ENCODE measurements at places on chromosomes 3 and 15.
A peak's percentile ranks its signal among the peaks of the same experiment; 100 is the strongest.

- DNase-seq, result no peak
These were observed 33.4 kb downstream of the SH3BP5 start for GRCh38 chr3:15299036-15299435.

GRCh38 chr15:63497642-63498467 lies 6.5 kb upstream of the USP3 start:
- DNase-seq, result no peak

DNA sequence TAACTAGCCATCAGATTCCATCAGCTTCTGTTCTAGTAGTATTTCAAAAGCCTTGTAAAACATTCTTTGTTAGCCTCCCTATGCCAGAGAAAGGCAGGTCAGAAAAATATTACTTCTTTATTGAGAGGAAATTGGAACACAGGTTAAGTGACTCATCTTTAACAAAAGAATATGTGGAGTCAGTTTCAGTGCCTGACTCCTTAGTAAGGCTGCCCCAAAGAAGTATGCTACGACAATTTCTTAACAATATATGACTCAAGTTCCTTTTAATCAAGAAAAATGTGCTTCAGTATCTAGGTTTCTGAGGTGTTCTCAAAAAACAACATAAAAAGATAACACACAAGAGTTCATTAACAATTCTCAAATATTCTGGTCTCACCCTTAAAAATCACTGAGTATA lies 139.2 kb downstream of the VPS13C start:
- DNase-seq, result no peak

DNA sequence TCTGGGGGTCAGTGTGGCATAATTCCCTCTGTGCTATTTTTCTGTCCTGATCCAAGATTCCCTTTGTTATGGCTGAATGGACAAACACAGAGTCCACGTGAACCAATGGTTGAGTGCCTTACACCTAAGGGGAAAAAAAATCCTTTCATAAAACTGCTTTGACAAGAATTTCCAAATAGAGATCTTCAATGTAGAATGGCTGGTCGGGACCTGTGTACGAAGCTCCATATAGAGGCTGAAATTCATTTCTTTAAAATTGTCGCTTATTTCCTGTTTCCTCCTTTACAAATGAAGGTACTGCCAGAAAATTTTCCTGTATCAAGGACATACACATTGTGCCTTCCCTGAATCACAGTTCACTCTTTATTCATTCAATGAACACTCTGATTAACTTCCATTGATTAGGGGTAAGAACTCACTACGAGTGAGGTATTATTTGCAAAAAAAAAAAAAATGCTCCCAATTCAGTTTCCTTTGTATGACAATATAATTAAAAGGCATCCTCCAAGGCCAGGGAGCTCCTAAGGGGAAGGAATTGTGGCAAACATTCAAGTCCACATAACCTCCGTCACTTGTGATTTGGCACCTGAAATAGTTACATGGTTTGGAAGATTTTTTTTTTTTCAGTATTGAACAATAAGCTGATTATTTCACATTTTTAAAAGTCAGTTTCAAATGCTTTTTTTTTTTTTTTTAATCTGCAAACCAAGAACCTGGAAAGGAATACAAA lies 293.8 kb downstream of the MEX3B start:
- no peak for DNase-seq

DNA sequence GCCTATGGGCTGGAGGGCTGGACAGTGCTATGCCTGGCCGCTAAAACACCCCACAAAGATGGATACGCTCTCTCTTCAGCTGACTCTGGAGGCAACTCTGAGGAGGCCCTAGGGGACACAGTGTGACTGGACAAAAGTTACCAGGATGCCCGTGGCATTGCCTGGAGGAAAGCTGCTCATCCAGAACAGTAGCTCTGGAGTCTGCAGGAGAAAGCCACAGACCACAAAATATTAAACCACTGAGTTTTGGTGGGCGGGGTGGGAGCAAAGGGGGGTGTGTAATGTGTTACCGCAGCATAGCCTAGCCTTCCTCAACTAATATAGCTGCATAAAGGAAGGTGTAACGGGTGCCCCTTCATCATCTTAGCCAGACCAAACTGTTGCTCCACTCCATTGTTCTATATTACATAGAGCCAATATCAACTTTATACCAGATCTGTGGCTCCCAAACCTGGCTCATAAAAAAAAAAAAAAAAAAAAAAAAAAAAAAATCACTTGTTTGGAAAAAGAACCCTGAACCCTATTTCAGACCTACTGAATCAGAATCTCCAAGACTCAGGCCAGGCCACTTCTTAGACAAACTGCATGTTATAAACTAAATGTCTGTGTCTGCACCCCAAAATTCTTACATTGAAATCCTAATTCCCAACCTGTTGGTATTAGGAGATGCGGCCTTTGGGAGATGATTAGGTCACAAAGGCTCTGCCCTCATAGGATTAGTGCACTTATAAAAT lies 132.6 kb downstream of the TNIK start:
- DNase-seq, result no peak

DNA sequence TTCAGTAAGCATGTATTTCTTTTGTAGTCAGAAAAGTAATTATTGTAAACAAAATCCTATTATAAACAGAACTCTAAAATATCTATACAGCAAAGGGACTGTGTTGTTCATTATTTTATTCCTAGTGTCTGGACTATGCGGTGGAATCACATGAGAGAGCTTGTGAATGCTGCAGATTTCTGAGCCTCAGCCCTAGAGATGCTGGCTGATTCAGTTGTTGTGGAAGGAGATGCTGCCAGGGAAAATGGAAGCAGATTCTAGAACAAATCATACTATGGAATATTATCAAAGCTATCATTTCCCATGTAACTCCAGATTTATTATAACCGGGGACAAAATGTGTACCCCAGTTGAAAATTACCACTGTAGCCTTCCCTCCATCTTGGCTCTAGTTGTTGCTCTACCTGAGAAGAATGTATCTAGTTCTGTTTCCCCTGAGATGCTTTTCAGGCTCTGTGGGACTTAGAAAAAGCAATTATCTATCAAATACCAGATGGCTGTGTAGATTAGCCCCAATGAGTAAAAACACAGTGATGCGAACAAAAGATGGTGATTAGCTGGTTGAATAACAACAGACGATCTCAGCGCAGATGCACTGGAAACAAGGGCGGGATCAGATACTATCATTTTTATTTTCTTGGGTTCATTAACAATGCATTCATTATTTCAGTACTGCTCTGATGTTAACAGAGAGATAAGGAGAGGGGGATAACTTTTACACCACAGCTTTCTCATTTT lies 131.3 kb downstream of the TMEM108 start:
- DNase-seq, result no peak

DNA sequence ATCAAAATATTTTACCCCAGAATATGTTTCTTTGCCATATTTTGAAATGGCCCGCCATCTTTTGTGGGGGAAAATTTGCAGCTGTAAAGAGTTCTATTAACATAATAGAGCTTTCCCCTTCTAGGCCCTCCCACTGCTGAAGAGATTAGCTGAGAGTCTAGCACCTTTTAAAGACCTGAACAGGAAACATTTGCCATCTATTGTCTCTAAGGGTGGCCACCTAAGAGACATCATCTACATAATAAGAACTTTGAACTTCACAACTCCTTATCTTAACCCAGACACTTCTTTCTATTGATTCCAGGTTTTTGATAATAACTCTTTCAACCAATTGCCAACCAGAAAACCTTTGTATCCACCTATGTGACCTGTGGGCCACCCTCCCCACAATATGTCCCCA lies 54.7 kb upstream of the TRPM1 start:
- DNase-seq, result no peak

DNA sequence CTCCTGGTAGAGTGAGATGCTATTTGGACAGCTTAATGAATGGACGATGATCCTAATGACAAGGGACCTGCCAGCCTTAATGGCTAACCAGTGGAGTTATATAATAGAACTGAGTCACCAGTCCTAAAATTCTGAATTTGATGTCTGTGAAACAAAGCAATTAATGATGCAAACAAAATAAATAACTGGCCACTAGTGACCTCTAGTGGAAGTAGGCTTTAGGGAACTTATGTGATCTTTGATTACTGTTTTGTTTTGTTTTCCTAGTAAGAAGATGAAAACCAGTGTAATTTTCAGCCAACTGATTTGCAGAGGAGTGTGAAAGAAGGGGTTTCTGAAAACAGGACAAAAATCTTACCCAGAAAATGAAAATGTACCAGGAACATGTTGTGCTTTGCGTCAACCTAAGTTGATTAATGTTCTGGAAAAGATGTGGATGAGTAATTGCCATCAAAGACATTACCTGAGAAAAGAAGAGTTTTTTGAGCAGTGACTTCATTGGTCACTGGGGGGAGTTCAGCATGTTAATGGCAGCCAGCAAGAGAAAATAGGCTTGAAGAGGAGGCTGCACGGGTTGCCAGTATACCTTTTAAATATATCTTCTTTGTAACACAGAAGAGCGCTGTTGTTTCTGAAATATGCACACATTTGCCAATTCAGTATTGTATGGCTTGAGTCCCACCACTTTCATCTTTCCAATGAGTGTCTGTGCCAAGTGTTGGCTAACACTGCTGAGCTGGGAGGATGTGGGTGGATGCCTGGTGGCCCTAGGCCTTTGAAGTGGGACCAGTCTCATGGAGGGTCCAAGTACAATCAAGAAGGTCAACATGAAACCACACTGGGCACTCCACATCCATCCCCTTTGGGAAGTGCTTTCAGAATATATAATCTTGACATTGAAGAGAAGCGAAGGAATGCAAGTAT lies 9.3 kb downstream of the VEPH1 start:
- no peak for DNase-seq

DNA sequence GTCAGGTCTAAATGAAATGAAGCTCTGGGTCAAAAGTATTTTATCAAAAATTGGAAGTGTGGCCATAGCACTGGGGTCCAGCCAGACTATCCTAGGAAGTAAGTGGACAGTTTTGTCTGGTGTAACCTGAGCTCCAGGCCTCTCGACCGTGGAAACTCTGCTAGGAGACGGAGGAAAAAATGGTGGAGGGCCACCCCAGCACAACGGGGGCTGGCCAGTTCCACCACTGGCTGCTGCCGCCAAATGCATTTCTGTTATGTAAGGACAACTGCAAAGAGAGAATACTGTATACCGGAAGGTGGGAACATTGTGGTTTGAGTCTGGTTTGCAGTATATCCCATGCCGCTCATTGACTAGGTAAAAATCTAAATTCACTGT lies 235.7 kb downstream of the GREM1 start:
- peak; percentile 22 for DNase-seq

GRCh38 chr3:142898346-142899213 lies 9.7 kb upstream of the PCOLCE2 start:
- DNase-seq, result no peak

DNA sequence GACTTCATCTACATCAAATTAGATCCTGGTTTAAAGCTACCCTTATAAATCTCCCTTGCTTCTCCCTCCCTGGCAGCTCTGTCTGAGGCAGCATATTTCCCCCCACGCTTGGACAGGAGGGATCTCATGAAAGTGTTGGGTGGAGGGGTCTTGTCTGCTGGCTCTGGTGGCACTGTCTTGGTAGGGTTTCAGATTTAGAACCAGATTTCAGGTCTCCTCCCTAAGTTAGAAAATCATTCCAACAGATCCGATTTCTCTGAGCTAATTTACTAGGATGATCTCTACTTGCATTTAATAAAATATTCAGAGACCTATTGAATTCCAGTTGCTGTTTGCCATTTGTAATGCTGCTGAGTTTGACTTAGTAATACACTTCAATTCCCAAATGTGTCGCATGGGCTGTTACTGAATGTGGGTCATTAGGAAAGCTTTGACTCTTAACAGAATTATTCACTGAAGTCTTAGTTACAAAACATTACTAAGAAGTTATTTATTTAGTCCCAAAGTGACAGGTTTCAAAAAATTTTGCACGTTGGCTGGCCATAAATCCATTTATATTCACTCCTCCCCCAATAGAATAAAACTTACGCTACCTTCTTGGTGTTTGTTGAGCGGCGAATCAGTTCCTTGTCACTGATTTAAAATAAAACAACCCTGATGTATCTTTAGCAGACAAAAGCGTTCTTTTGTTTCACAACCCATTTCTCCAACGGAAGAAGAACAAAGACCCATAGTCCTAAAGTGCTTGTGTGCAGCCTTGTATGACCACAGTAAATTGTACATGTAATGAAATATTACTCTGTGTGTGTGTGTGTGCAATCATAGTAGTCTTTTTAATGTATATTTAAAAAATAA lies 84.5 kb downstream of the TRAK1 start:
- DNase-seq, result no peak

DNA sequence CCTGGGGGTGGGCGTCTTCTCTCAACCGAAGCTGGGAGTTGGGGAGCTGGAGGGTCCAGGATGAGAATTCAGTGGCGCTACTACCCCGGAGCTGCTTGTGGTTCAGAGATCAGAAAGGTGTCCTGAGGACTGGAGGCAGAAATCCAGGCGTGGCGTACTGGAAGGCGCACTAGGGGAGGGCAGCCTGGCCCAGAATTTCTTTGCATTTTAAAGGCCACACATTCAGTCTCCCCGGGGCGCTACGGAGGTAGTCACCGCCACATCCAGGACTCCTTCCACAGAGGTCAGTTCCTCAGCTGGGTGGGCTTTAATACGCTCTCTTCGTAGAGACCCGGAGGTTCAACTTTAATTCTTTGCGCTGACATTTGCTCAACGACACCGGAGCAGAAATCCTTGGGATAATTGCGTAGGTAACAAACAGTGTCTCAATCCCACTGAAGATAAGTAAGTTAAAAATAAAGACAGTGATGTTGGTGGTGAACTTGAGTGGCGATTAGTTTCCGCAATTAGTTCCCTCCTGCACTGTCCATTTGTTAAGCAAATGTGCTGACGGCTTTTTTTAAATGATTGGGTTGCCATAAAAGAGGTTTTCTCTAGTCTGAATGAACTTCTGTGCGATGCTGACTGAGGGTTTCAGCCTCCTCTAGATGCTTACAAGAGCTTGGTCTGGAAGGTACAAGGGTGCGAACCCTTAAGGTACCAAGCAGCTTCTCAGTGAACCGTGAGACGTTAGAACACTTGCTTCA lies 535 bp downstream of the MCTP2 start:
- no peak for DNase-seq

GRCh38 chr15:66877477-66878271 lies 175.6 kb downstream of the SMAD6 start:
- no peak for DNase-seq

- DNase-seq, result no peak
These were observed 529.0 kb downstream of the MCTP2 start for GRCh38 chr15:94760348-94760747.

GRCh38 chr3:52373676-52374075 lies 57.6 kb downstream of the DNAH1 start:
- no peak for DNase-seq

DNA sequence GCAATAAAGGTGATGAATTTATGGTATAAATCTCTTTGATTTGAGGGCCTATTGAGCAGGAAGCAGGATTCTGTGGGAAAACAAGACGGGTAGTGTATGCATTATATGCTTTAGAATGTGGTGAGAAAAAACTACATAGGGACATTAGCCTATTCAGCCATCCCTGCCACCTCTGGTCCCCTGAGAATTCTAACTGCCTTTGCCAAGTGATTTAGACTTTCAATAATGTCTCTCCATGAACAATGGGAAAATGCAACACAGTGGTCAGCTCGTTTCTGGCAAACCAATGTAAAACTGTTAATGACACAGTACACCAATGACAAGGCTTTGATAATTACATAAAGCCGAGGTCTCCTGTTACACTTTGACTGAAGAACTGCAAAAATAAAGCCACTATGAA lies 314.7 kb upstream of the CNTN4 start:
- DNase-seq, result no peak

- no peak for DNase-seq
These were observed 320.9 kb downstream of the FOXP1 start for GRCh38 chr3:71262364-71263265.

Measured in iPS-NIHi11 (cell line).